B cell (primary cell): ENCODE measurements at places on chromosomes 5 and 9. TPM values are rescaled to one million over a fixed set of nuclear protein-coding genes. Genes with fewer than 3 reads are reported as not detected.
A peak's percentile ranks its signal among the peaks of the same experiment; 100 is the strongest.

Gene IL3
- not detected in 2 replicates for polyA plus RNA-seq

Gene HINT1
- polyA plus RNA-seq = 289 and 319 TPM in 2 replicates

Gene ENC1
- polyA plus RNA-seq = 7.2 and 12.1 TPM in 2 replicates

DNA sequence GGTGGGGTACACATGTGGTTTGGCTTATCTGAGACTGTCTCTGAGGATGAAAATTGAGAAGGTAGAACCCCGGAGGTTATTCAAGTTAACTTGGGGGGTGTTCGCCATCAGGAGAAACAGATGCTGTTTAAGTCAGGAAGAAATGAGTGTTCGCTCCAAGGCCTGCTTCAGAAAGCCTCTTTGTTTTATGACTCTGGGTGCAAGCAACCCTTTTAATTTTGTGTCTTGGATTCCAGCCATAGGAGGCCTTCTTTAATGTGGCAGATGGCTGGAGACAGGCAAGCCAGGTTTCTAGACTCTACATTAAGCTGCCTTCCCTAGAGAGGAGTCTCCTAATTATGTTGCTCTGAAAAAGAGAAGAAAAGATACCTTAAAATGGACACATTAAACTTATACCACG lies 4.2 kb upstream of the SMAD5 start:
- DNase-seq = no peak

DNA sequence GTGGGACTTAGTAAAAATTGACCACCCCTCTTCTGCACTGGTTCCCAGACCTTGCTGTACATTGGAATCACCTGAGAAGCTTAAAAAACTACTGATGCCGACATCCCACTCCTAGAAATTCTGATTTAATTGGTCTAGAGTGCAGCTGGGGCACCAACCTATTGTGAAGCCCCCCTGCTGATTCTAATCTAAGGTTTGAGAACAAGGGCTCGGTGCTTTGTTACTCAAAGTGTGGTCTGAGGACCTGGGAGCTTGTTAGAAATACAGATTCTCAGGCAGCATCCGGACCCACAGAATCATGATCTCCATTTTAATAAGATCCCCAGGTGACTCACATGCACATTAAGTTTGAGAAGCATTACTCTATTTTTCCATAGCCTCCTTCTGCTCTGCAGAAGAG lies 57.8 kb upstream of the LPAR1 start:
- DNase-seq = no peak

GRCh38 chr9:38048316-38048969 lies 20.6 kb downstream of the SHB start:
- DNase-seq = no peak

DNA sequence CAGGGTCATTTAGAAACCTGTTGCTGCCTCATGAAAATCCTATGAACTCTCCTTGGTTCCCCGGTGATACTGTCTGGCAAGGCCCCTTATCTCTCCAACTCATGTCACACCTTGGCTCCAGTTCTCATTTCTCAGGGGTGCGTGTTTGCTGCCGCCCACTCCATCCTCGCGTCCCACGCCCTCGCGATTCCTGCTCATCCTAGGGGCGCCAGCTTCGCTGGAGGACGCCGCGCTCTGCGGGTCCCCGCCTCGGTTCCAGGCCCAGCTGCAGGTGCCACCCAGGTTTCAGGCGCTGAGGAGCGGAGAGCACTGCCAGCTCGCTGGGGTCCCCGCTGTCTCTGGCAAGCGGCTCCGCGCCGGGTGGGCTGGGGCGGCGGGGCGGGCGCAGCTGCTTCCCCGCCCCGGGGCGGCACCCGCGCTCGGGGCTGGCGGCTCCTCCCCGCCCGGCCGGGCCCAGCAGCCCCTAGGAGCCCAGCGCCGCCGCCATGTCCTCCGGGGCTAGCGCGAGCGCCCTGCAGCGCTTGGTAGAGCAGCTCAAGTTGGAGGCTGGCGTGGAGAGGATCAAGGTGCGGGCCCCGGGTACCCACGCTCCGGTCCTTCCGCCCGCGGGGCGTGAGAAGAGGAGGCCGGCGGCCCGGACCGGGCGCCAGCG lies at the start of gene GNG10:
Gene GNG10, plus strand, starts transcription at position 456 of the 652 bp plus-strand sequence. Its CDS starts 30 bp downstream, at position 486.
- DNase-seq = peak; percentile 75

- no peak for DNase-seq
These were observed 34.5 kb downstream of the SLC31A2 start for GRCh38 chr9:113185271-113185670.

- no peak for DNase-seq
These were observed 32.6 kb downstream of the SARDH start for GRCh38 chr9:133705576-133705975.

- no peak for DNase-seq
These were observed 121.5 kb downstream of the ENTREP1 start for GRCh38 chr9:69446496-69446895.

- DNase-seq = no peak
These were observed 123.0 kb upstream of the GRIA1 start for GRCh38 chr5:153367466-153367865.
